ENCODE measurements at places on chromosomes 5 and 9. TPM values are rescaled to one million over a fixed set of nuclear protein-coding genes. Genes with fewer than 3 reads are reported as not detected.

DNA sequence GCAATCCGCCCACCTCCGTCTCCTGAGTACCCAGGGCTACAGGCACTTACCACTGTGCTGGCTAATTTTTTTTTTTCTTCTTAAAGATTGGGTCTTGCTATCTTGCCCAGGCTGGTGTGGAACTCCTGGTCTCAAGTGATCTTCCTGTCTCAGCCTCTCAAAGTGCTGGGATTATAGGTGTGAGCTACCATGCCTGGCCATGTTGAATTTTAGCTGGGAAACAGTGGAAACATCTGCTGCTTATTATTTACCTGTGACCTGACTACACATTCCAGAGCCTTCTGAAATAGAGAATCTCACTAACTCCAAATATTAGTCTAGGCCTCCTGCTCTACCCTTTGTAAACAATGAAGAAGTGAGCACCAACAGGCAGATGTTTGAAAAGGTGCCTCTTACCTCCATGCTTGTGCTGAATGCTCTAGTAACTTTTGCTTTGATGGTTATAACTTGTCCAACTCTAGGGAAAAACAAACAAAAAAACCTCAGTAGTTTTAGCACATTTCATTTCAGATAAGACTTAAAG lies 22.5 kb downstream of the ACOT12 start:
- H3K36me3 ChIP-seq, result no peaks in the 10 kb centered on the region
- H3K27ac ChIP-seq, result no peak overlapping the region
- no peak overlapping the region for H3K4me3 ChIP-seq
- no peak for DNase-seq

- H3K27me3 ChIP-seq, result no peaks in the 10 kb centered on the region
- DNase-seq, result no peak
- H3K36me3 ChIP-seq, result no peaks in the 10 kb centered on the region
These were observed 21.7 kb downstream of the TRAF1 start for GRCh38 chr9:120904978-120905301.

- H3K4me3 ChIP-seq, result no peak overlapping the region
- DNase-seq, result no peak
- no peaks in the 10 kb centered on the region for H3K27me3 ChIP-seq
- no peaks in the 10 kb centered on the region for H3K4me1 ChIP-seq
- no peaks in the 10 kb centered on the region for H3K36me3 ChIP-seq
These were observed 24.4 kb downstream of the WDR36 start for GRCh38 chr5:111116550-111116949.

- H3K36me3 ChIP-seq, result no peaks in the 10 kb centered on the region
- H3K4me1 ChIP-seq, result no peaks in the 10 kb centered on the region
- no peaks in the 10 kb centered on the region for H3K27me3 ChIP-seq
- H3K4me3 ChIP-seq, result no peak overlapping the region
These were observed 735.8 kb upstream of the WWC1 start for GRCh38 chr5:167555565-167556166.

DNA sequence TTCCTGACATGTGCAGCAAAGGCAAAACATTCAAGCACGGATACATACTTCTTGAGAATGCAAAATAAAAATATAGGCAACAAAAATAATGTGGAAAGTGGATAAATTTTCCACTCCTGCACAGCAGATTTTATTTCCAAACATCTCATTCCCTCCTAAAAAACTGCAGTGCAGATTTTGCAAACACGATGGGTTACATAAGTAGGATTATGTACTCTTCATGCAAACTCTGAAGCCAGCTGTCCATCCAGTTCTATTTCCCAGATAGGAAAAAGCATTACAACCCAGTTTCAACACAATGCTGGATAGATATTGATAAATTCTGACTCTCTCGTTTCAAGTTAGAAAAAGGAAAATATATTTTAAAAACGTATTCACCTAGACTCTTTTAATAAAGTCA lies 52.7 kb upstream of the CCNG1 start:
- no peaks in the 10 kb centered on the region for H3K27me3 ChIP-seq
- no peaks in the 10 kb centered on the region for H3K36me3 ChIP-seq
- no peak for DNase-seq

- H3K27ac ChIP-seq, result no peak overlapping the region
- H3K36me3 ChIP-seq, result no peaks in the 10 kb centered on the region
- H3K27me3 ChIP-seq, result no peaks in the 10 kb centered on the region
- H3K4me3 ChIP-seq, result no peak overlapping the region
- DNase-seq, result no peak
These were observed 34.6 kb downstream of the HABP4 start for GRCh38 chr9:96484521-96484931.

Gene TSSK1B
- total RNA-seq, result not detected

Gene ROR2
- 23.2 TPM for total RNA-seq

Gene C9
- total RNA-seq, result not detected
